ENCODE measurements at places on chromosomes 3 and 15. TPM values are rescaled to one million over a fixed set of nuclear protein-coding genes. Genes with fewer than 3 reads are reported as not detected.

DNA sequence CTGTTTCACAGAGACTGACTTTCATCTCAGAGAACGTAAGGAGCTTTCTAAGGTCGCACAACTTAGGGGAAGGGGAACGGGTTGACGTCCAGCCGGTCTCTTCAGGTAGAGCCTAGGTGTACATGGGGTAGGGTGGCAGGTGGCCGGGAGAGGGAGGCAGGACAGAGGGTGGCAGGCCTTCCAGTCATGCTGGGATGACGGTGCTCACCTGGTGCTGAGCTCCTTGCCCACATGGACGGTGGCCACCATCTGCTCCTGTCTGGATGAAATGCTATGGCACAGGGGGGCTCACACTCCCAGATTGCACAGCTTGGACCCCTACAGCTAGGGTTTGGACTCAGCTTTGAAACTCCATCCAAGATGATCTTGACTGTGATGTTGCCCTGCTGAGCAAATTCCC, 144.5 kb downstream of the ATP10A start:
- DNase-seq: no peak

Gene CIDEC
- not detected for polyA plus RNA-seq

Gene SERPINI2
- polyA plus RNA-seq: not detected

Gene MORC1
- polyA plus RNA-seq: not detected

DNA sequence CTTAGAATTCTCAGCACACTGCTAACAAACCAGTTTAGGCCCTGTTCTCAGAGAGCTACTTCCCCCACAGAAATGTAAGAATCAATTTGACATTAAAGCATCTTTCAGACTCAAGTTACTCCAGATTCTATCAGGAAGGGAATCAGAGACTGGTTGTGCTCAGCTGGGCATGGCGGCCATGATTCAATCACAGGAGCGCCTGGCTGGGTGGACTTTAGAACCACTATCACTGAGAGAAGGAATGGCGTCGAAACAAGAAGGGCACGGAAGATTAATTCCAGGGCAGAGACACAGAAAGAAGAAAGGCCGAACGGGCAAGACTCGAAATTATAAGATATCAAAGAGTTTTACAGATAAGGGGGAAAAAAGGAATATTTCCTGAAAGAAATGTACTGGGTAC, 6.2 kb downstream of the TNIK start:
- DNase-seq: no peak

Gene SPINK8
- not detected for polyA plus RNA-seq

Gene IMPG2
- polyA plus RNA-seq: 0.04 TPM

- DNase-seq: no peak
These were observed 172.8 kb downstream of the SUCNR1 start for GRCh38 chr3:152046280-152046679.

Gene SLC24A5
- polyA plus RNA-seq: not detected

GRCh38 chr3:31067004-31067403, 172.5 kb upstream of the GADL1 start:
- no peak for DNase-seq

GRCh38 chr15:70031713-70032112, 66.0 kb downstream of the TLE3 start:
- DNase-seq: no peak
